ENCODE measurements at places on chromosomes 11 and 22.

- no peak for DNase-seq
These were observed 66.4 kb downstream of the TRAF6 start for GRCh38 chr11:36443661-36444060.

- no peak for DNase-seq
These were observed 44.2 kb upstream of the LINC01488 start for GRCh38 chr11:69437001-69437875.

DNA sequence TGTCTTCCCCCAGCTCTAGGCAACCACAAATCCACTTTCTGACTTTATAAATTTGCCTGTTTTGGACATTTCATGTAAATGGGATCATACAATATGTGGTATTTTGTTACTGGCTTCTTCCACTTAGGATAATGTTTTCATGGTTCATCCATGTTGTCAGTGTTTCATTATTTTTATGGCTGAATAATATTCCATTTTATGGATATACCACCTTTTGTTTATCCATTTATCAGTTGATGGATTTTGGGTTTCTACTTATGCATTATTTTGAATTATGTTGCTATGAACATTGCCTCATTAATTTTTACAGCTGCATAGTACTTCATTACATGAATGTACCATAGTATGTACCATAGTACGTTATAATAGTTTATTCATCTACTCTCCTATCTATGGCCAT lies 5.1 kb downstream of the CABIN1 start:
- no peak for DNase-seq

GRCh38 chr11:113865873-113866272 lies 9.5 kb downstream of the USP28 start:
- no peak for DNase-seq

DNA sequence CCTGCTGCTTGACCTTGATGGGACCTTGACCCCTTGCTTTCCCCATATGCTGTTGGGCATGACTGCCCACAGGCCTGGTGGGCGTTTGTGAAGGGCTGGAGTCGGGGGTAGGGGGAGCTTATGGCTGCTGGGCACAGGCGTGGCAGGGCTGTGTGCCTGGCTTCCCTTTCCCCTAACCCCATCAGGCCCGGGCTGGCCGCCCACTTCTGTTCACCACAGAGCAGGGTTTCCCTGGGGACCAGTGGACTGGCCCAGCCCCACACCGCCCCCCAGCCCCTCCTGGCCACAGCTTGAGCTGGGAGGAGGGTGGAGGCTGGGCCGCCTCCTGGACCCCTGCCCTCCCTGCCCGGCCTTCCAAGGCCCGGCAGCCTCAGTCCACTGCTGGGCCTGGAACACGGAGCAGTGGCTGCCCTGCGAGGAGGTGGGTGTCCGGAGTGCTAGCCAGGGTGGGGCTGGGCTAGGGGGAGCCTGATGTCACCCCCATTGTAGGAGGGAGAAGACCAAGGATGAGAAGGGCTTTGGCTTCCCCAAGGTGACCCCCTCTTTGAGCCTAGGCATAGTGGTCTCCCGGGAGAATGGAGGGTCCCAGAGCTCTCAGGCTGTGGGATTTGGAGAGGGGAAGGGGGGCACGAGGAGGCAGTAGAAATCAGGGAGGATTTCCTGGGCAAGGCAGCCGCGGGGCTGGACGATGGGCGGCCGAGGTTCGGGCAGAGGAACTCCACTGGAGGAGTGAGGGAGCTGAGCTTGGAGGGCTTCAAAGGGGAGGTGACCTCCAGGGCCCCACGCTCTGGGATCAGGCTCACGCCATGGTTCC lies at the start of gene AIFM3:
Gene AIFM3, plus strand, starts transcription at position 373 of the 814 bp plus-strand sequence. CDS start 690 bp downstream, outside the sequence.
- no peak for DNase-seq

Data from muscle of arm (tissue), 14 donors.